ENCODE measurements at places on chromosomes 16 and 17. TPM values are rescaled to one million over a fixed set of nuclear protein-coding genes. Genes with fewer than 3 reads are reported as not detected.

GRCh38 chr17:36705874-36706731 is 104.7 kb downstream of the MRM1 start:
- peak; percentile 80 for DNase-seq

GRCh38 chr16:72637306-72637705 is 410.6 kb downstream of the ZFHX3 start:
- DNase-seq, result no peak

DNA sequence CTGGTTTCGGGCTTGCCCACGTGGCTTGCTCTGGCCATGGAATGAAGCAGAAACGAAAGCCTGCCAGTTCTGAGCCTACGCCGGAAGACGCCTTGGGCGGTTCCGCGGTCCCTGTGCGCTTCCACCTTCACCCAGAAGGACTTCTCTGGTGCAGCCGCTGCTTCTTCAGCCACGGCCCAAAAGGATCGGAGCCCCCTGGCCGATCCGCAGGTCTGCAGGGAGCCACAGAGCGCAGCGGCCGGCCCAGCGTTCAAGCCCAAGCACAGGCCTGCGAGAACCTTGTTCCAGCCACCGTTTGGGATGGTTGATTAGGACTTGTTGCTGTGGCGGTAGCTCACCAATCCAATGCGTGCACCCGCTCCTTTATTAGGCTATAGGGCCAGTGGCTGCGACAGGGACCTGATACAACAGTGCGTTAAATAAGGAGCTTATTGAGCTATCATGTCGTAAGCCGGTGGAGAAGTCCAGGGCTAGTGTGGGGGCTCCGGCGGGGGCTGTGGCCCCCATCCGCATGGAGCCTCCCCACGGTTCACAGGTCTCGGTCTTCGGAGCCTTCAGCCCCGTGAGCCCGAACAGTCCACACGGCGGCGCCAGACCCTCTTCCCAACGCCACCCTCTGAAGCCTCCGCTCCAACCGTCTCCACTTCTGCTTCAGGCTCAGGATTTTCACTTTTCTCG is 10.2 kb upstream of the MPP2 start:
- DNase-seq, result peak; percentile 81

The FASN gene
- 40.6 TPM for total RNA-seq

GRCh38 chr16:474420-475122 is 49.1 kb downstream of the RAB11FIP3 start:
- no peak for DNase-seq

DNA sequence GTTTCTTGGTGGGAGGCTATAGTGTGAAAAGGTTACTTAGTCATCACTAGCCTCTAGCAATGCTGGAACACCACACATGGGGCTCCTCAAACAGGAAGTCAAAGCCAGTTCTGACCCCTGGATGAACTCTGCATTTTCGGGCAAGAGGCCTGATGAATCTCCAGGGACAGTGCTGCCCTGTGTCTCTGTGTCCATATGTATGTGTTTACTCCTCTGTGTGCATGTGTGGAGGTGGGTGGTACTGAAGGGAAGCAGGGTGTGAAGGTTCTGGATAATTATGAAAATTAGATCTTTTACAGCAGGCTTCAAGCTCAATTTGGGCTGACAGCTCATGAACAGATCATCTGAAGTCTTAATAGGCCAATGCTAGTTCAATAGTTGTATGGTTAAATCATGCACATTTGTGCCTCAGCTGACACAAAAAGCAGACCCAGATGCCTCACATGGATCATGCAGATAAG is 133.6 kb downstream of the SNX11 start:
- no peak for DNase-seq

DNA sequence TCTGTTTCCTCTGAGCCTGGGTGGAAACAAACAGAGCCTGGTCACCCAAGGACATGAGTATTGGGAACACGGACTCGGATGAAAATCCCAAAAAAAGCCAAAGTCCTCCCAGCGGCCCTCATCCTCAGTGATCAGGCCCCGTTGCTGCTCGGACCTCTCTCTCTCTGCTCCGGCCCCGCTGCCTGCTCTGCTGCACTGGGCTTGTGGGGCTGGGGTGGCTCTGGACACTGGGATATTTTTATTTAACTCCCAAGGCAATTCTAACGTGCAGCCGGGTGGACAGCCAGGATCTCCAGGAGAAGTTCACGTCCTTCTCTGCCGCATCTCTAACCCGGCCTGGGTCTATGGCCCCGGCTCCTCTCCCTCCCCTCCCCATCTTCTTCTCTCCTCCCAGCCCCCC is 280.9 kb upstream of the TNRC6C start:
- DNase-seq, result peak; percentile 33

GRCh38 chr16:59047114-59047513 is 313.0 kb upstream of the GOT2 start:
- no peak for DNase-seq

DNA sequence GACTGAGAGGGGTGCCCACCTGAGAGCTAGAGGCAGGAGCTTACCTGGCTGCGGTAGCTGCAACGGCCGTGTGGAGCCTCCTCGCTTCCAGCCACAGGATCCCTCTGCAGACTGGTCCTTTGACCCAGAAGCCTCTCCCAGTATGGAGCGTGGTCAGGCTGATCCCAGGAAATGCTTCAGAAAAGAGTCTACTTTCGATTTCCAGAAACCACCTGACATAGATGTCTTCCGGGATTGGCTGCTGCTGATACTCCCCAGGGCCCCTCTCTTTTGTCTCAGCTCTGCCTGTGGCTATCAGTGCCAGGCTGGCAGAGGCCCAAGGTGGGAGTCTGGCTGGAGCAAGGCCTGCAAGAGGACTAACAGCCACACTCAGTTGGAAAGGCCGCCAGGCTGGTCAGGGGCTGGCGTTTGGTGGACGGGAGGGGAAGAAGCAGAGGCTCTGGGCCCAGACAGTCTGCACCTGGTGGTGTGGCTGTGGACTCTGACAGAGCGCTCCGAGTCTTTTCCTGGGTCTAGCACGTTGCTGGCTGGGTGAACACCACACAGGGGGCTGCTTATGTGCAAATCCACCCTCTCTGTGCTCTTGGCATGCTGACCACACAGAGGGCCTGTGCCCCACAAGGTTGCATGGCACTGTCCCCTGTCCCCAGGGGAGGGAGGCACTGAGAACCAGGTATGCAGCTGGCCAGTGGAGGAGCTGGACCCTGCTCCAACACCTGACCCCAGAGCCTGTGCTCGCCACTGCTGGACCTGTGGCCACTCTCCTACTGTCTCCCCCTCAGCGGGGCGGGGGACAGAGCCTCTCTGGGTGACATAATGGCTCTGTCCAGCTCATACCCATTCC is at the start of gene LGALS3BP:
Gene LGALS3BP, minus strand, starts transcription at position 144 of the 844 bp plus-strand sequence. CDS start 2,732 bp downstream, outside the sequence.
- DNase-seq, result no peak

DNA sequence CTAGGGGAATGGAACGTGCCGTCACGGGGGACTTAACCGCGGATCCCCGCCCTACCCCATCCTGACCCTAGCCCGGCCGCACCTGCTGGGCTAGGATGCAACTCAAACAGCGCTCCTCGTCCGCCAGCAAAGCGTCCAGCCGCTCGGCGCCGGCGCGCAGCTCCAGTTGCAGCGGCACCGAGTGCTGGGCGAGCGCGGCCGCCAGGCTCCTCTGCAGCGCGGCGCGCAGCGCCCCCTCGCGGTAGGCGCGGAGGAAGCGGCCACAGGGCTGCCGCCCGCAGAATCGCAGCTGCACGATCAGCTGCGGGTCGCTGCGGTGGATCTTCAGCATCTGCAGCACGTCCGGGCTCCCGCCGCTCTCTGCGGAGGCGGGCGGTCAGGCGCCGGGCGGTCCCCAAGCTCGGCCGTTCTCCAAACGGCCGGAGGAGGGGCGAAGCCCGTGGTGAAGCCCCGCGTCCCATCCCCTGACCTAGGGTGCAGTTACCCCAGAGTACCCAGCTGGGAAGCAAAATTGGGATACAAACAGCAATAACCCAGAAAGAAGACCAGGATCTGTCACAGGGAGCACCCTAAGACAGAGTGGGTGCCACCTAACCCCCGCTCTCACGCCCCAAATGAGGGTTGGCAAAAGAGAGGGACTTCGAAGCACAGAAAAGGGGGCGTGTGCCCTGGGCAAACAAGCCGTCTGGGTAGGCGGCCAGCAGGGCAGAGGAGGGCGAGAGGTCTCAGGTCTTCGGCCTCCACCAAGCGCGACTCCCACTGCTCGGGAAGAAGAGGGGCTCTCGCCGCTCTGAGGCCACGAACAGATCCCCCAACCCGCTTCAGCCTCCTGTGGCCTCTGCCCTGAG is 4.2 kb downstream of the TRADD start:
- peak; percentile 96 for DNase-seq

Measured in spleen (tissue), 13 donors.